ENCODE measurements at places on chromosomes 16 and 17.

- DNase-seq: no peak
Observed at GRCh38 chr16:66416939-66417700, 10.0 kb upstream of the BEAN1 start.

GRCh38 chr17:67489273-67489672 is 112.2 kb downstream of the PITPNC1 start:
- no peak for DNase-seq

DNA sequence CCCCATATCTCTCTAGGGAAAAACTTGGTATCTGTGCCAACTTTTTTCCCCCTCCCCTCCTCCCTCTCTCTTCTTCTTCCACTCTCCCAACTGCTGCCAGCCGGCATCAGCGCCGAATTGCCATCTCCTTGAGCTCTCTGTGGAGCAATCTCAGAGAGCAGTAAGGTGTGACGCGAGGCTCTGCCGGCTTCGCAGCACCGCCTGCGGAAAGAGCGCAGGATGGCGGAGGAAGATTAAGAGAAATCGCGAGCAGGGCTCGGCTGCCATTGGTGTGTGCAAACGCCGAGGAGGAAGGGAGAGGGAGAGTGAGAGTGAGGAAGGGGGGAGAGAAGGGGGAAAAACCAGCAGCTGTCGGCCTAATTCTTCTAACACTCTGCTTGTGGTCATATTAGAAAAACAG is 44.2 kb downstream of the NEUROD2 start:
- no peak for DNase-seq

GRCh38 chr16:10995565-10995964 is 51.2 kb downstream of the CLEC16A start:
- no peak for DNase-seq

DNA sequence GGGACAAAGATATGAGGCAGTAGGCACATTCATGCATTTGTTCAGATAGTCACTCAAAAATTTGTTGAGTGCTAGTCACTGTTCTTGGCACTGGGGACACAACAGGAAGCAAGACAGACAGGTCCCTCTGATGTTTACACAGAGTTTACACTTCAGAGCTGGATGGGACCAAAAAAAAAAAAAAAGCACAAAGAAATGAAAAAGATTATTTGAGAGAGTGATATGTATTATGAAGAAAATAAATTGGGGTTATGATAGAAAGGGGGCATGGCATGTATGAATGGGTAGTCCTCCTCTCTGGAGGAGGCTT is 3.5 kb upstream of the YPEL2 start:
- DNase-seq: no peak

DNA sequence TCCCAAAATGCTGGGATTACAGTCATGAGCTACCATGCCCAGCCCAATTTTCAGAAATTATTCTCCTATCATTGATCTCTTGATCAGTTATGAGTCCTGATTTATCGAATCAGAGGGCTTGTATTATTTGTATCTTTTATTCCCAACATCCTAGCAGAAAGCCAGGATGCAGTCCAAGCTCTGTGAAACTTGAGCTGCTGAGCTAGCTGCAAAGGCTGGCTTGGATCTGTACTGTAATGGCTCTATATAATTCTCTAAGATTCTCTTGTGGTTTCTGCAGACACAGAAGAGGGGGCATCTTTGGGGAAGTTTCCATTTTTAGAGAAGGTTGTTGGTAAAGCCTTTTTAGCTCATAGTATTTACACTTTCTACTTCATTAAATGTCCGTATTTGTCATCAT is 227.1 kb downstream of the MAP2K4 start:
- no peak for DNase-seq

DNA sequence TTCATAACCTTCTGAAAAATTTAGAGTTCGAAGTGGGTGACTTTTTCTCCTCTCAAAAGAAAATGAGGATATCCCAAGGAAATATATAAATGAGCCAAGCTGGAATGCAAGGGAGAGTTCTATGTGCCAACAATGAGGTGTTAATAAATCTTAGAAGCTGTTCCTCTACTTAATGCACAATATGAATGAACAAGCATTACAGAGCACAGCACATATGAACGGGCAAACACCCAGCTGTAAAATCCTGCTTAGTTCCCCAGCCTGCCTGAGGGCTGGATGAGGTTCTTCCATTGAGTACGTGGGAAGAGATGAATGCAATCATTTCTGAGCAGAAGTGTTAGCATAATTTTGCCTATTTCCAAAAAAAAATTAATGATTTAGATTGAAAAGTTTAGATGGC is 58.1 kb downstream of the WDR59 start:
- DNase-seq: no peak

- no peak for DNase-seq
Observed at GRCh38 chr17:68295086-68295485, 3.8 kb downstream of the ARSG start.

GRCh38 chr16:70686376-70687101 is 686 bp upstream of the MTSS2 start:
- DNase-seq: no peak

GRCh38 chr16:47180073-47180472 is 36.3 kb upstream of the NETO2 start:
- DNase-seq: no peak
